ENCODE measurements at places on chromosomes 6 and 20.

DNA sequence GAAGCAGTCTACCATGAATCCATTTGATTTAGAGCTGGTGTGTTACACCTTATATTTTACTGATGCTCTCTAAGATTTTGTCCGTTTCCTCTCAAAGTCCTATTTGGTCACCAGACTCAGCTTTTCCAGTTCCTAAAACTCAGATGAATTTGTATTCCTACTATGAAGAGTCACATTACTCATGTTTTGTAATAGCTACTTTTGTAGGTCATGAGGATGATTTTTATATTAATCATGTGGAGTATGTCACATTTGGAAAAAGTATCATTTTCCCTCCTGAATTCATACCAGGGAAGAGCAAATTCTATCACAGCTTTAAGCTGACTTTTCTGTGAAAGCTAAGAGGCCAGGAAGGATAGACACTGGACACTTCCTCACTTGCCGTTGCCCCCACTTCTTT, 140.6 kb upstream of the SCGN start:
- no peak for DNase-seq

GRCh38 chr6:87174078-87174579, 18.8 kb downstream of the ZNF292 start:
- DNase-seq, result no peak

GRCh38 chr6:25034431-25034921, 98.7 kb upstream of the RIPOR2 start:
- DNase-seq, result no peak

DNA sequence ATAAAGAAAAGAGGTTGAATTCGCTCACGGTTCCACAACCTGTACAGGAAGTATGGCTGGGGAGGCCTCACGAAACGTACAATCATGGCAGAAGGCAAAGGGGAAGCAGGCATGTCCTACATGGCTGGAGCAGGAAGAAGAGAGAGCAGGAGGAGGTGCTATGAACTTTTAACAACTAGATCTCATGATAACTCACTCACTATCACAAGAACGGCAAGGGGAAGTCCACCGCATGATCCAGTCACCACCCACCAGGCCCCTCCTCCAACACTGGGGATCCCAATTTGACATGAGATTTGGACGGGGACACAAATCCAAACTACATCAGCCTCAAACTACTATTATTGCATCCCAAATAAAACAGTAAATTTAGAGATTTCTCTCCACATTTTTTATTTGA, 53.6 kb upstream of the CST7 start:
- no peak for DNase-seq

GRCh38 chr6:44675449-44675848, 287.9 kb downstream of the CDC5L start:
- DNase-seq, result no peak

DNA sequence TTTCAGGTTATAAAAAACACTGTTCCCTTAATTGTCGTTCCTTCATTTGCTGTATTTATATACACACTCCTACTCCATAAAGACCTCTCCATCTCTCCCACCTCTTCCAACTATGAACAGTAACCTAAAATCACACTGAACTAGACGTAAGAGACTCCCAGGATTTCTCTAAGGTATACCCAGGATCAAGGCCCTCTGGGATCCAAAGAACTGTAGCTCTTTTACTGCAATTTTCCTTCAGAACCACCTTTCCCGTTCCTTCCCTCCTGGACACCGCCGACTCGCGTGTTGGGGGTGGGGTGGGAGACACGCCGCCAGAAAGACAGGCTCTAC, 680 bp downstream of the LATS1 start:
- DNase-seq, result no peak

DNA sequence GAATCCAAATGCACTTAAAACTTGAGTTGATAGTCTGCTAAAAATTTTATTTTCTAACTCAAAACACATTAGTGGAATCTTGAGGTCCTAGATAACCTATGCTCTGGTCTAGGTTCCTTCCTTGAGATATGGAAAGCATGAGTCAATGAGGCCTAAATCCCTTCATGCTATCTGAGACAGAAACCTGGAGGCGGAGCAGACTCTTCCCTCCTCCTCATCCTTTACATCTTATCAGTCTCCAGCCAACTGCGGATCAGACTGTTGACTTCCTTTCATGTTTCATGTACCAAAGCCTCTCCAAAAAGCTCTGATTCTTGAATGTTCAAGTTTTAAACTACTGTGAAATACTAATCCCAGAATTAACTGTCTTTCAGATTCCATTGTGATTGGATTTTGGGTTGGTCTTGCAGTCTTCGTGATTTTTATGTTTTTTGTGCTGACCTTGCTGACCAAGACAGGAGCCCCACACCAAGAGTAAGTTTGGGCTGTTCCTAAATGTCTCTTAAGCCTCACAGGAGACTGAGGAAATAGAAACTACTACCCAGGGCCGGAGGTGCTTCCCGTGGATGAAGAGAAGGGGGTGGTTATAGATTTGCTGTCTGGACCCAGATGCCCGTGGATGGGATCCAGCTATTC, 29.1 kb downstream of the MRAP2 start:
- DNase-seq, result no peak

DNA sequence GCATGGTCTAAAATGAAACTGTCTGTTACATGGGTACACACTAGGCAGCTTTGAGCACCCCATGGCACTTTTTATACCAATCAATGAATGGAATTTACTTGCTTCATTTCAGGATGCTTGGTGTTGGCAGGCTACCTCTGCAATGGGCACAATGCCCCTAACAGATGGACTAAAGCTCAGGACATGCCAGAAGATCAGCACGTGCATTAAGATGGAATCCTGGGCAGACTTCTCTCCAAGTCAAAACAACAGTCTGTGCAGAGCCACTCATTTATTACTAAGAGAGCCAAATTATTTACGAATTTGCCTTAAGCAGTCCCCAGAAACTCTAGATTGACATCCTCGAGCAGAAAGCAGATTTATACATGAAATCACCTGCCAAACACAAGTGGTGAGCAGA, 55.8 kb upstream of the SCML4 start:
- no peak for DNase-seq

- DNase-seq, result no peak
These were observed 20.3 kb downstream of the CST4 start for GRCh38 chr20:23668477-23668951.

GRCh38 chr6:10862361-10862760, 19.5 kb downstream of the GCM2 start:
- DNase-seq, result no peak

DNA sequence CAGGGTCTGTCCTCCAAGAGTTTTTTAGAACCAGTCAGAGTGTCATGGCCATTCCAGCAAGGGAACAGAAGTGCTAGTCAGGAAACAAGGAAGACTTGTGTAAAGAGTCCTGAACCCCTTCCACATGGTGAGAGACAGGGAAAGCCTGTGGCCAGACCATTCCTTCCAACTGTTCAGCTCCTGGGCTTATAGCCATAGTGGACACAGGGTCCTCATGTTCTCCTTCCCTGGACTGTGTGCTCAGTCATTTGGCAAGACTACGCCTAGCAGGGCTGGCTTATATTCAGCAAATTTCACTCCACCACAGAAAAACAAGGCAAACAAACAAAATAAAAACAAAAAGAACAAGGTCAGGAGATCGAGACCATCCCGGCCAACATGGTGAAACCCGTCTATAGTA, 60.5 kb downstream of the NRN1 start:
- DNase-seq, result no peak

GRCh38 chr6:170042123-170042522, 248.8 kb downstream of the DLL1 start:
- DNase-seq, result no peak

GRCh38 chr20:62900692-62901584, 25.4 kb downstream of the DIDO1 start:
- no peak for DNase-seq

DNA sequence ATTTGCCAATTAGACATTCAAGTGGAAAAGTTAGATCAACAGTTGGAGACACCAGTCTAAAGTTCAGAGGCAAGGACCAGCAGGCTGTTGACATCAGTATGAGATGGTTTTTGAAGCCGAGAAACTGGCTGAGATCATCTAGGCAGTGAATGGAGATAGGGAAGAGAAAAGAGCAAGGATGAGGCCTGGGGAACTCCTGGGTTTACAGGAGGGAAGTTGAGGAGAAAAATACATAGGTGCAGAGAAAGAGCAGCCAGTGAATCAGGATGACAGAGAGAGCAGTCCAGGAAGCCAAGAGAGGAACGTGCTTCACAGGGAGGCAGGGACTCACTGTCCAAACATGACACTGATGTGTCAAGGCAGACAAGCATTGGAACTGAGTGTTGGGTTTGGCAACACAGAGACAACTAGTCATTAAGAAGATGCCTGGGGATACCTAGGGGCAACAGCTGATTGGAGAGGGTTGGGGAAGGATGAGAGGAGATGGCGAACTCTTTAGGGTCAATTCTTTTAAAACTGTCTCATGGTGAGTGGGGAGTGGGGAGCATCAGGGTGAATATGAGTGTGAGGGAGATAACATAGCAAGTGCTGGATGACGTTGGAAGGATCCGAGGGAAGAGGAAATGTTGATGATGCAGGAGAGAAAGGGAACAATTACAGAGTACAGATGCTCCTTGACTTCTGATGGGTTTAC, 13.2 kb upstream of the SALL4 start:
- no peak for DNase-seq

- DNase-seq, result no peak
These were observed 113.1 kb downstream of the C6orf58 start for GRCh38 chr6:127690092-127690491.

- DNase-seq, result no peak
These were observed 148.4 kb upstream of the EYA4 start for GRCh38 chr6:133092771-133093170.

GRCh38 chr6:30687659-30688431, 1.4 kb upstream of the PPP1R18 start:
- DNase-seq, result no peak

GRCh38 chr20:20752712-20753111, 40.3 kb upstream of the RALGAPA2 start:
- no peak for DNase-seq

- DNase-seq, result no peak
These were observed 112.0 kb downstream of the ZMYND8 start for GRCh38 chr20:47244451-47244850.

DNA sequence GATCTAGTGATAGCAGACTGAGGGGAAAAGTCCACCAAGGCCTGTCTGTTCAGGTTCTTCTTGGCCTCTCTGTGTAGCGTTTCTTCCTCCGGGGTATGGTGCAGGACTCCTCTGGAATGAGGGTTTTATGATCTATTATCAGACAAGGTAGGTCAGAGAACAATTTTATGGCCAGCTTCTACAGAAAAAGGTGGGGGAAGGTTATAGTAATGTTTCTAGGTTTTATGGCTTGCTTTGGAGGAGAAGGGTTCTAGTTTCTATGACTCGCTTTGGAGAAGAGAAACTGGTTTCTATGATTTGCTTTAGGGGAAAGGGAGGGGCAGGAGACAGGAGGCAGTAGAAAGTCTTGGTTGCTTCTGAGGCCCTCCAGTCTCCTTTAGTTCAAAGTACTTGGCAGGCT, 144.8 kb upstream of the LAMA2 start:
- DNase-seq, result no peak

- DNase-seq, result no peak
These were observed 89.8 kb downstream of the EYA2 start for GRCh38 chr20:46984405-46984804.

DNA sequence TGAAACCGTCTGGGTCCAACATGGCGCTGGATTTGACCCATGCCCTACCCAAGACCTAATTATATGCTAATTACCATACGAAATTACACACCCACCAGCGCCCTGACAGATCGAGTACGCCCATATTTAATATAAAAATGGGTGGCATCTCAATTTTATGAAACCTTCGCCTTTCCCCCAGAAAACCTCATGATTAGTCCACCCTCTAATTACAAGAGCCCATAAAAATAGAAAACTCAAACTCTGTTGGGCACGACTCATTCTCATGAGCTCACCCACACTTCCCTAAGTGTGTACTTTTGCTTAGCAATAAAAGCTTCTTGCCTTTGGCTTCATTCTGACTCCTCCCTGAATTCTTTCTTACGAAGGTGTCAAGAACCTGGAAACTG, 136.4 kb downstream of the OR2B2 start:
- no peak for DNase-seq

DNA sequence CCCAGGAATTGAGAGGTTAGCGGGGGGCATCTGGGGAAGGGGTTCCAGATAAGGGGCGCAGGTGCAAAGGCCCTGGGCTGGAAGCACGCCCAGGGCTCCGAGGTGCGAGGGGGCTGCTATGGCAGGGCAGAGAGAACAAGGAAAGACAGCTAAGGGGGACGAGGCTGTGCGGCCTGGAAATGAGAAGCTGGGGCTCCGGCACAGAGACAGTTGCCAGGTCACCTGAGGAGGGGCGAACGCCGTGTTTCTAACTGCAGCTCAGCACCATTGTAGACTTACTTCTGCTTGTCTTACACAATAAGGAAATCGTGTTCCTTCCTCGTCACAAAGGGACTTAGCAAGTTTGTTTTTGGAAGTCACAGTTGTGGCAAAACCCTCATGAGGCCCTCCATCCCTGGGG, 68.9 kb upstream of the TBXT start:
- DNase-seq, result no peak

DNA sequence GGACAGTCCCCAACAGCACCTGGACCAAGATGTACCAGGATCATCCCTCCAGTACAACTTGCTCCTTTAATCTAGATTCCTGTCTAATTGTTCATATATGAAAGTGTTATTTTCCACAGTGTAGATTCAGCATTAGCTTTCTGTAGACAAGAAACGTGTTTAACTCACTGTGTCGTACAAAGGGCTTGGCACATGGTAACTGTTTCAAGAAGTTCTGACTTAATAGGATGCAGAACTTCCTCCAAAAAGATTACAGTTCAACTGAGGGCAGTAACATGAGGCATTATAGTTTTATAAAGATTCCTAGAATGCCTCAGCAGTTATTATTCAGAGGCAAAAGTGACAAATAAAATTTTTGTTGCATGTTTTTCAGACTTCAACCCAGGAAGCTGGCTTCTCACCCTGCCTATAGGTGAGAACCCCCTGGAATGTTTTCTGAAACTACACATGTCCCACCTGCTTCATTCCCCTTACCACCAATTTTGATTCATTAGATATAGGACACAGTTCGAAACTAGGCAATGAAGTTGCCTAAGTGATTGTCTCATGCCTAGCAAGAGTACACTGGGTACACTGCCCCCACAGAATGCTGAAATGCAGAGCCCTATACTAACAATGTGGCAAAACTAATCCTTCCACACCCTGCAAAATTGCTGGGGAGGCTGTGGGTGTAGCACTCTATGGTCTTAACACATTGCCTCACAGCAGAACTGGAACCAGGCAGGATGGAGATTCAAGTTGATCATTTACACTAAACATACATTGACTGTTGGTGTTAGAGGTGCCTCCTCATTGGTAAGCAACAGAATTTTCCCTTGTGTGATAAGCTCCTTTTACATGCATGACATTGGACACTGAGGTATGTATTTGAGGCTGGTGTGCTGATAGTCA, 22.6 kb upstream of the SH3BGRL2 start:
- DNase-seq, result no peak

DNA sequence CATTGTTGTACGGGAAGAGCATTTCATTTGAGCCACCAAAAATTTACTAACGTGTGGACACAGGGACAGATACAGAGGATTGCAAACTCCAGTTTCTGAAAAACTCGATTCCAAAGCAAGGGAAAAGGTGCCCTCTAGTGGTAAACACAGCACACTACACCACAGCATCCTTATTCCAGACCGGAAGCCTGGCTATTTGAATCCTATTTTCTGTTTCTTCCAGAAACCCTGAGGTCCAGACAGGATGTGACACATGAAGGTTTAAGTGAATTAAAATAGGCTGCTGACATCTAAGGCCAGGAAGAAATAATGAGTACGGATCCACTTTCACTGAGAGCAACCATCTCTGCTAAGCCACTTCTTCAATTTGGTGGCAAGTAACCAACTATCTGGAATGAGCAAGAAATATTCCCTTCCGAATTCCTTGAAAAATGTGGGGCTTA, 31.8 kb upstream of the GMPR start:
- peak; percentile 29 for DNase-seq

GRCh38 chr6:11008821-11009220, 35.3 kb downstream of the ELOVL2 start:
- no peak for DNase-seq
